ENCODE measurements at places on chromosomes 1 and 21. TPM values are rescaled to one million over a fixed set of nuclear protein-coding genes. Genes with fewer than 3 reads are reported as not detected.

DNA sequence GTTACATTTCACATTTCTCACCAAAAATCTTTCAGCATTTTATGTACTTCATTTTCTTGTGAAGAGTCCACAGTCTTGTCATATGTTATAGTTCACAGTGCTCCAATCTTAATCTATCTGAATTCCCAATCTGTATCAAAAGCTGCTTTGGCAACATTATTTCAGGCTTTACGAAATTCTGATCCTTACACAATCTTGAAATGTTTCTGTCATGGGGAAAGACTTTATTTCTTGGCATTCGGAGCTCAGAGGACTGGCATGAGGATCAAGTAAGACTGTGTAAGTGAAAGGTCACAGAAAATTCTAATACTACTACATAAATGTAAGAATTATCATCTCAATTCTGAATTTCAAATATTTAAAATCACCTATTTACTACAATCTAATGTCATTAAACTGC is 2.0 kb downstream of the USP33 start:
- DNase-seq: no peak

DNA sequence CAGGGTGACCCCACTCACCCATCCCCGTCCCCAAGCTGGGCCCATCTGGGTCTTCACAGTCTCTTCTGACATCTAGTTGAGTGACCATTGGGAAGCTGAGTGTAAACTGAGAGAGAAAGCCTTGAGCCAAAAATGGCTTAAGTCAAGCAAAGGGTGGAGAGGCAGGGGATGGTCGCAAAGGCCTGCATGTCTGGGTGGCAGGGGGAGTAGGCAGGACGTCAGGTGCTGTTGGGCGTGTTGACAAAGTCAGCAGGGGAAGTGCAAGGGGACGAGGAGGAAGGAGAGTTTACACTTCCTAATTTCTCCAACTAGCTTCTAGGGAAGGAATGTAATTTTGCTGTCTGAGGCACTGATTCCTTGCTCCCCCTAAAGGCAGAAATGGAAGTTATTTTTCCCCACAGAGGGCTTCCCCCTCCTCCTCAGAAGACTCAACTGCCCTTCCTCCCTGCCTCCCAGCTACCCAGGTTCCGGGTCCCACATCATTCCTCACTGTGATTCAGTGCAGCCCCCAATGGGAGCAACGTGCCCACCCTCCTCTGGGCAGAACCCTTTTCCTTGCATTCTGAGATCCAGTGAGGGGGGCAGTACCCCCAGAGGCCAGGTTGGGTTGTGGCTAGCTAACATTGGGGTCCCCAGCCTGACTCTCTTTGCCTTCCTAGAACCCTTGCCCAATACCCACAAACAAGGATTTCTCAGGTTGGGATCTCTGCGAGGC is 1.2 kb upstream of the ADORA1 start:
- DNase-seq: peak; percentile 58

The KCNE1 gene
- total RNA-seq: 0.82 TPM

GRCh38 chr21:45482899-45483821 is 59.1 kb downstream of the SLC19A1 start:
- no peak for DNase-seq

The TMEM125 gene
- 0.92 TPM for total RNA-seq

The ANGPTL7 gene
- 12.0 TPM for total RNA-seq

The IBA57 gene
- 11.4 TPM for total RNA-seq

The LRRC52 gene
- not detected for total RNA-seq

DNA sequence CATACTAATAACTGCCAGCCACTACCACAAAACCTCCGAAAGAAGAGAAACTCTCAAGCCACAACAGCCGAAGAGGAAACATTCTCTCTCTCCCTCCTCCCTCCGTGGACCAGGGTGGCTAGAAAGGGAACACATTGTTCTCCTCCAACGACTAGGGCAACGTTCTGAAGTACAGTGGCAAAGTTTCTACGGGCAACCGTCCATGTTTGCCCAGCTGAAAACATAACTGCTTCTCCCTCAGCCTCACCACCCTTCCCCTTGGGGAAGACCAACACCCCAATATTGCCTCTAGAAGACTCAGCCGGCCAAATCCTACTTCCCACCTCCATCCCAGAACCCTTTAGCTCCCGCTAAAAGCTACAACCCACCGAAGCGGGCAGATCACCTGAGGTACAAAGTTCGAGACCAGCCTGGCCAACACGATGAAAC is 2.0 kb downstream of the GLUL start:
- peak; percentile 30 for DNase-seq

- DNase-seq: peak; percentile 55
Observed at GRCh38 chr21:45104560-45104959, 30.2 kb downstream of the ADARB1 start.
